ENCODE measurements at places on chromosomes 2 and 18.
A peak's percentile ranks its signal among the peaks of the same experiment; 100 is the strongest.

GRCh38 chr2:53129851-53130250 is 637.8 kb upstream of the CHAC2 start:
- DNase-seq, result no peak

- no peak for DNase-seq
These were observed 8.4 kb downstream of the DSEL start for GRCh38 chr18:67508146-67508545.

GRCh38 chr2:29479401-29479800 is 364.2 kb downstream of the CLIP4 start:
- no peak for DNase-seq

- DNase-seq, result no peak
These were observed 15.1 kb downstream of the ADNP2 start for GRCh38 chr18:80124131-80124530.

DNA sequence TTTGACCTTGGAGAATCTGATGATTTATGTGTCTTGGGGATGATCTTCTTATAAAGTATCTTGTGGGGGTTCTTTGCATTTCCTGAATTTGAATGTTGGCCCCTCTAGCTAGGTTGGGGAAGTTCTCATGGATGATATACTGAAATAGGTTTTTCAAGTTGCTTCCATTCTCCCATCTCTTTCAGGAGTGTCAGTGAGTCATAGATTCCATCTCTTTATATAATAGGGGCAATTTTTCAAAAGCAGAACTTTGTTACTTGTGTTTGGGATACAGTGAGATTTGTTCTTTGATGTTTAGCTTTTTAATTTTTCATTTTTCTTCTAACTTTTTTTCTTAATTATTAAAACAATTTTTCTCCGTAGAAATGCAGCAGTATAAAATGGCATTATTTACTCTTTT is 19.4 kb downstream of the TMEM87B start:
- DNase-seq, result no peak

DNA sequence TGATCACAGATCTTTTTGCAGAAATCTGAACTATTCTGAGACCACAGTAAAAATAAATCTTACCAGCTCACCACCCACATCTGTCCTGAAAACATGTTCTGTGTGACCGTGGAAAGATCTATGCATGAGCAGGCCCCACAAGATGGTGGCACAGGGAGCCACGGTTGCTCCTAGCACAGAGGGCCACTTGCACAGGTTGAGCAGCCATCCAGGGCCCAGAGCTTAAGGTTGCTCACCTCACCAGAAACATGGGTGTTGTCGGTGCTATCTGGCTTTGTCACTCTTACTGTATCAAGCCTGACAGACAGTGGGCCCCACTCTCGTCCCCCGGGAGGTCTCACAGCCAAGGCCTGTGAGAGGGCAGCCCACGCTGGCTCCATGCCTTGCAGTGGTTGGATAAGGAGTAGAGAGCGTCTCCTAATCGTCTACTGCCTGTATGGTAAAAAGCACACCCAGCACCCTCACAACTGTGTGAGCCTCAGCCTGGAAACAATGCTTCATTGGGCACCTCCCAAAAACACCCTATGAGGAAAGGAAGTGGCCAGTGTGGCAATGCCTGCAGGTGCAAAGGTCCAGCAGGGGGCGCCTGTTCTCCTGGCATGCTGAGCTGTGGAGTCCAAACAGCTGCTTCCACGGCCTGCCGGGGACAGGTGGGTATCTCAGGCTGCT is 19.6 kb downstream of the TUBB6 start:
- DNase-seq, result peak; percentile 82

DNA sequence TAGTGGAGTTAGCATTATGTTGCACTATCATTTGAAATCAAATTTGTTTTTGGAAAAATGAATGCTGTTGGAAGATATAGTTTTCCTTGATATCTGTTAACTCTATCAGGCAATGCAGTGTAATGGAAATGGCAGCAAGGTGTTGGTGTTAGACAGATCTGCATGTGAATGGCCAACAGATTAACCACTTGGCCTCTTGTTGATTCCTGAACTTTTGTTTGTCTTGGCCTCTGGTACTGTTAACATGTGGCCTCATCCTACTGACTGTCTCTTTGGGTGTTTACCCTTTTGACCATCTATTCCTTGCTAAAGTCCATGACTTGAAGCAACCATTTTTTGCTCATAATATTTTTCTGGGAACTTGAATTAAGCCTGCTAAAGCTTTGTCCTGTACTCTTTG is 110.2 kb upstream of the CDH2 start:
- DNase-seq, result no peak

- DNase-seq, result no peak
These were observed 281.1 kb upstream of the COL3A1 start for GRCh38 chr2:188693111-188693510.

GRCh38 chr2:188984680-188985079 is 10.5 kb downstream of the COL3A1 start:
- DNase-seq, result no peak

DNA sequence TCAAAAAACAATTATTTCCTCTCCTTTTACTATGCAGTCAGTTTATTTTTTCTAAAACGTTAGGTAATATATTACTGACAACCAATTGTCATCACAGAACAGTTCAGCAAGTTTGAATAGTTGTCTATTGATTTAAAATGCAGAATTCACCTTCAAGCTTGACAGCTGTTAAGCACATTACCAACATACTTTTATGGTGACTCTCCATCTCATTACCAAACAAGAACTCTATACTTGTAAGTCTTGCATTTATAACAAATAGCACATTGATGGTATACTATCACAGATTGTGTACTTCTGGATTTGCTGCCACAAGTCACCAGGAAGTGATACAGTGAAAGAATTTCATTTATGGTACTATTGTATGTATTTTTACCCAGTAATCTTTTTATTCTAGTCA is 99.4 kb upstream of the PPP1CB start:
- DNase-seq, result no peak

GRCh38 chr2:51612387-51612786 is 580.5 kb upstream of the NRXN1 start:
- no peak for DNase-seq

DNA sequence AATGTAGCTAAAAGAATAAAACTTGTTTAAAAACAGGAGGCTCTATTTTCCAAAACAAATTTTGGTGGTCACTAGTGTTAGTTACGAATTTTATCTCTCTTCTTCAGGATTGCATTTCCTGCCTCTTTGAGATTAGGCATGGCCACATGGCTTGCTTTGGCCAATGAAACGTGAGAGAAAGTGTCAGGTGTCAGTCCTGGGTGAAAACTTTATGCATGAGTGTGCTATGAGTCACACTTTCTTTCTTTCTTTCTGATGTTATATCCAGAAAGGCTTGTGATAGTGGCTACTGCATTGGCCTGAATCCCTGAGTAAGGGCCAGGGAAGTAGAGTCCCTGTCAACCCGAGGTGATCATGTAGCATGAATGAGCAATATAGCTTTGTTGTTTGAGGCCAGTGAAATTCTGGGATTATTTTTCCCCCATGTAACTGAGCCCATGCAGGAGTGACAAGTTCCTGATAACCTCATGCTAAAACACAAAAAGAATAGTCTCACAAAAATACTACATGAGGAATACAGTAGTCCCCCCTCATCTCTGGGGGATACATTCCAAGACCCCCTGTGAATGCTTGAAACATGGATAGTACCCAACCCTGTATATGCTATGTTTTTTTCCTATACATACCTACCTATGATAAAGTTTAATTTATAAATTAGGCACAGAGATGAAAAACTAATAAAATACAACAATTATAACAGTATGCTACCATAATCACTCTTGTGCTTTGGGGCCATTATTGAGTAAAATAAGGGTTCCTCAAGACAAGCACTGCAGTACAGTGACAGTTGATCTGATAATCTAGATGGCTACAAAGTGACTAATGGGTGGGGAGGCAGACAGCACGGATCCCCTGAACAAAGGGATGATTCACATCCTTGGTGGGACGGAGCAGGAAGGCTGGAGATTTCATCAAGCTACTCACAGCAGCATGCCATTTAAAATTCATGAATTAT is 109.5 kb downstream of the CDC42EP3 start:
- DNase-seq, result peak; percentile 32

DNA sequence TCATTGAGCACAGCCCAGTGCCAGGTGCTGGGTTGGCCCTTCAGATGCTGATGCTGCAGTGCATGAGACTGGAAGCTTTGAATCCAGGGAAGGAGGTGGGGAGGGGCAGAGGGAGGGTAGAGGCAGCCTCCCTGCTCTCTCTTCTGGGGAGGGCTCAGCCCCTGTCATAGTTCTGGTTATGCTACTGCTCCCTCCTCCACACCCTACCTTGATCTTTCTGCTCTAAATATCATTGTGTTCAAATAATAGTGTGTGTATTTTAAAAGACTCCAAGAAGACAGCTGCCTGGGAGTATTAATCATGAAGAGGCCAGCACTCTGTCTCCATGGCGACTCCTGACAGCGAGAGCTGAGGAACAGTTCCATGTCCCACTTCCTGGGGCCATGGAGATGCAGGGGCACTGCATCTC is 3.8 kb upstream of the EGR4 start:
- peak; percentile 70 for DNase-seq

DNA sequence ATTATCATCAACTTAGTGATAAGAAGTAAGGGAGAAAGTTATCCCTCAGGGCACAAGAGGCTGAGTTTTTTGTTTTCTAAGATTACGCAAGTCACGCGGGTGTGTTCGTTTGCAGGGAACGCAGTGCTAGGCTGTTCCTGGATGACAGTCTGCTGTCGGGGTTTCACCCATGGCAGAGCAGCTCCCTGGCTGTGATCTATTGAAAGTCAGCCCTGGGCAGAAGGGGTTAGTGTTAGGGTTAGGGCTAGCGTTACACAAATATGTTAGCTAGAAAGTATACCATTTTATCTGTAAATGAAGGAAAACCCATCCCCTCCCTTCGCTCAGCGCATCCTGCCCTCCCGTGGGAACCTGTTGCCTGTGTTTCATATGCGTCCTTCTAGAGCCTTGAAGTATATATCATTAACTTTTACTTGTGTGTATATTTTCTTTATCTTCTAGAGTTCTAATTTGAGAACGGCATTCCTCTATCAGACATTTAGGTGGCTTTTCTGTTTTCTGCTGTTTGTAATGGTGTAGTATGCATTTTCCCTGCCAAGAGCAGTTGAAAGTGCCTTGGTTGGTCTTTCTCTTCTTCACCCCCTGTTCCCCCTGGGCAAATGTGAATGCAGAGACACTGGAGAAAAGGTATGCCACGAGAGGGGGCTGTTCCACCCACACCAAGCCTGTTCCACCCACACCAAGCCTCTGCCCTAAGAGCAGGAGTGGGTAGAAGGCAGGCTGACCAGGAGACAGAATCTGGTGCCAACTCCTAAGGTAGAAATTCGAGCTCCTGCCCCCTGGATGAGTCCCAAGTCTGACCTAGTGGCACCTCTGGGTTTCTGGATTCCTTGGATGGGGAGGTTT is 47.0 kb downstream of the ARMC9 start:
- DNase-seq, result no peak

- peak; percentile 89 for DNase-seq
These were observed 27.3 kb upstream of the TMX3 start for GRCh38 chr18:68742206-68742605.

DNA sequence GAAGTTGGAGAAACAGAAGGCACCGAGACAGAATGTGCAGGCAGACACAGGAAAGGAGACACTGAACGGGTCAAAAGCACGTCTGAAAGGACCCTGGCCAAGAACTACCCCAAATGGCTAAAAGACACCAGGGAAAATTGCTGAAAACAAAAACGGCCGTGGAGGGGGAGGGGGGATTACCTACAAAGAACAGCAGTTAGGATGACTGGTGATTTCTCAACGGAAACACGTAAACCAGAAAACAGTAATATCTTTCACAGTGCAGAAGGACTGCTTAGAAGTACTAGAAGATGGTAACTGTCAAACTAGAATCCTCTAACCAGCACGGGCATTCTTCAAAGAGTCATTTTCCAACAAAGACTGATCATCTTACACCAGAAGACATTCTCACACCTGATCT is 142.6 kb downstream of the HDAC4 start:
- no peak for DNase-seq

DNA sequence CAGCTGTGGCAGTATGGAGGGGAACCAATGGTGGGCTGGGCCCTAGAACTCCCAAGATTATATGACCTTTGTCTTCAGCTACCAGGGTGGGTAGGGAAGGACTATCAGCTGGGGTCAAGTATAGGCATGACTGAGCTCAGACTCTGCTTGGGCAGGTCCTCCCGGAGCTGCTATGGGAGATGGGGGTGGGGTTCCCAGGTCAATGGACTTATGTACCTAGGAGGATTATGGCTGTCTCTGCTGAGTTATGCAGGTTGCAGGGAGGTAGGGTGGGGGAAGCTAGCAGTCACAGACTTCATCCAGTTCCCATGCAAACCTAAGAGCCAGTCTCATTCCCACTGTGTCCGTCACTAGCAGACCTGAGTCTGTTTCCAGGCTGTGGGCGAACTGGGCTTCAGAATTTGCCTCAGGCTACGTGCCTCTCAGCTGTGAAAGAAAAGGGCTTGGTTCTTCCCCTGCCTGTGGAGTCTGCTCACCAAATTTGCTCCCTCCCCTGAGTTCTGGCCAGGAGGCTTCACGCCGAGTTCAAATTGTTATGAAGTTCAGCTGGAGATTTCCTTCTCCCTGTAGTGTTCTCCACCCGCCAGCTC is 985.8 kb upstream of the NRXN1 start:
- no peak for DNase-seq

DNA sequence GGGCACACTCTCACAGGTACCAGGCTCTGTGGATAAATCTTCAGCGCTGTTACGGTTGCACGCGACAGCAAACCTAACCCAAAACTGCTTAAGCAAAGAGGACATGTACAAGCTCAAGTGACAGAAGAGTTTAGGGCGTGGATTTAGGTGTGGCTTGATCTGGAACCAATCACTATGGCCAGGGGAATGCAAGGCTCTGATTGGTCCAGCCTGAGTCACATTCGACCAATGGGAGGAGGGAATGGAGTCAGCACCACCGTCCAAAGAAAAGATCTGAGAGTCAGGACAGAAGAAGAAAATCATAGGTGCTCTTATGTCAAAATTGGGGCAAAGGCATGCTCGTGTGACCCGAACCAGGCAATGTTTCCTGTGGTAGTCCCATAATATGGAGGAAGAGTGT is 139.0 kb downstream of the TRIM43 start:
- DNase-seq, result no peak

DNA sequence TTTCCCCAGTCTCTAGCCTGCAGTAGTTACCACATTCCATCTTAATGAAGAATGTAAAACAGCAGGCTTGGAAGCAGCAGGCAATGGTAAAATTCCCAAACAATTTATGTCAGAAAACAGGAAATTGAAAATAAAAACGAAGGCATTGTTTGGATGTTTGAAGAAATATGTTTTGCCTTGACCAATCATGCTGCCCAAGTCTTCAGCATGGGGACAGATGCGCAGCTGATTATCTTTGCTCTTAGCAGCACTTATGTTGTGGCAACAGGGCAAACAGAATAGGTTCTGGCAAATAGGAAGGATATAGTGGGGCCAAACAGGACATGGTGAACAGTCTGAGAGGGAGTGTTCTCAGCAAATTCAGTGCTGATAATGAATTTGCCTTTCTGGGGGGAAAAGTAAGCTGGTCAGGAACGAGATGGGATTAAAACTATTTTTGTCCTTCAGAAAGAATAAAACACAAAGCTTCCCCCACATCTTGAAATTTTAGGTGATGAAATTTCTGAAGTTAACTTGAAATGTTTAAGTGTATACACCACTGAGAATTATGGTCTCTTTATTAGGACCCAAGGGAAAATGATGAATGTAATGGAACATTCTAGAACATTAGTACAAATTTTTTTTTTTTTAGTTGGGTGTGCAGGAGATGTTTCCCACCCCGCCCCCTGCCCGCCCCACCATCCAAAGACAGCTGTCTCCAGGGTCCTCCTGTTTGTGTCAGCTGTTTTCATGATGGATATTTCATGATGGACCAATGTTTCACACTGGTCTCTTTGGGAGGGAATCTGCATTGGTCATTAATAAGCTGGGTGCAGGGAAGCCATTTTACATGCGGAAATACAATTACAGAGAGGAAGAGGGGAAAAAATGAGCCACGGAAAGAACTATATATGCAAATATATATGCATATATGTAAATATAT is 239.5 kb upstream of the REV1 start:
- peak; percentile 2 for DNase-seq
